ENCODE measurements at places on chromosomes 1 and 21.

DNA sequence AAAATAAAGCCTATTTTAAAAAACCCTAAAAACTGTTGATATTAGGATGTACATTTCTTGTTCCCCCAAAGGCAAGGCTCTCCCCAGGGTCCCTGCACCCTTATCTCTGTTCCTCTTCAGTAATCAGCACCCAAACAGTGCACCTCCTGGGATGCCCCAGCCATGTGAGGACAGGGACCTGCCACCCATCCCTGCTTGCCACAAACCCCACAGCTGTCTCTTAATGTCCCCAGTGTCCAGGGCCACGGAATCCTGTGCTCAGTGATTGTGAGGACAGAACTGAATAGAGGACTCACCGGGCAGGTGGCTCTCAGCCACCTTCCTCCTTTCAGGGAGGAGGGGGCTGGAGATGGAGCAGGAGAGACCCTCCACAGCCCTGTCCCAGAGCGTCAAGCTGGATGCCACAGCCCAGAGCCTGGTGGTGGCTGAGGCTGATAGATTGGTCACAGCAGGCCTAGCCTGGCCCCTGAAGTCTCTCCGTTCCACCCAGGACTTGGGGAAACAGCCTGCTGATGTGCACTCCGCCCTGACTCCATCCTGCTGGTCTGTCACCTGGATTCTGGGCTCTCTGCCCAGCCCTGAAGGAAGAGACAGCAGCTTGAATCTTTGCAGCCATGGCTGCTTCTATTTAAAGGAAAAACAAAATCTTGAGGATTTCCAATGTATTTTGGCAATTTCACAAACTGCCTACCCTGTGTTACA, 23.1 kb downstream of the RNF187 start:
- no peak for DNase-seq

- no peak for DNase-seq
Observed at GRCh38 chr1:207430602-207431001, 23.5 kb upstream of the CR2 start.

DNA sequence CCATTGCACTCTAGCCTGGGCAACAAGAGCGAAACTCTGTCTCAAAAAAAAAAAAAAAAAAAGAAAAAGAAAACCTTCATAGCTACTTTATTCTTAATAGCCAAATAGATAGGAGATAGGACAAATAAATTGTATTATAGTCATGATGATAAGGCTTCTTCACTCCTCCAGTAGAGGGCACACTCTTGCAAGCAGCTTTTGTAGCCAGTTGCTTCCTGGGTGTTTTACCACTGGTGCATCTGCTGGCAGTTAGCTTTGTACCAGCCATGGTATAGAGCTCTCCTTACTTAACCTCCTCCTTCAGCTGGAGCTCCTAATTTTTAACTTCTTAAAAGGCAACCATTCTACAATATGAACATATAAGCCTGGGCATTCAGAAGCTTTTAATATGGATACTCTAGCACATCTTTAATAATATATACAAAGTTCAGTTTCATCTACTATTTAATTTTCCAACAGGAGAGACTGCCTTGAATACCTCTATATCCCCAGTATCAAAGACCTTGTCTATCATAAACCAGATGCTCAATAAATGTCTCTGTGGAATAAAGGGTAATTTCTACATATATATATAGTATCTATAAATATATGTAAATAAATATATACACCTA, 35.8 kb downstream of the EVI5 start:
- DNase-seq: peak; percentile 71

DNA sequence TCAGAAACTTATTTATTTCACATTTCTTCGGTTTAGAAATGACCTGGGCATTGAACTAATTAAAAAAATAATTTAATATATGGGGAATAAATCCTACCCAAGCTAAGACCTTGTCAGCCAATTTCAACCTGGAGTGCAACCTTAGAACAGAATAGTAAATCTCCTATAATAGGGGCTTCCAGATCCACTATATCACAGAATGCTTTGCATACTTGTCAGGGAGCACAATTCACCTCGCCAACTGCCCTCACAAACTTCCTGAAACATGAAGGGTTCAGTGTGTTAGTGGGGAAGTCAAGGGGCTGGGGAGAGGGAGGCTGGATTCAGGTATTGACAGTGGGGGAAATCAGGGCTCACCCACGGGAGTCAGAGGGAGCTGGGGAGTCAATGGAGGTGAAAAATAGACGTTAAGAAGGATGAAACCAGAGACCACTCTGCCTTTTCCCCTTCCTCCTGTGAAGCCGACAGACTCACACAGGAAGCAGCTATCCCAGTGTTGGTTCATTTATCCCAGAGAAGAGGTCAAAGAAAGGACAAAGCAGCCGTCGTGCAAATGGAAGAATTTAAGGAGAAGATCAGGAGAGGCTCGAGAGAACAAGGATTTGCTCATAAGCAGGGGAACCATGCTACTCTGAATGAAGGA, 453.3 kb downstream of the NUF2 start:
- no peak for DNase-seq

GRCh38 chr1:118949315-118949714, 38.8 kb downstream of the TBX15 start:
- DNase-seq: no peak
